Right kidney (tissue), 9 donors: ENCODE measurements at places on chromosomes 11 and 22.
A peak's percentile ranks its signal among the peaks of the same experiment; 100 is the strongest.

DNA sequence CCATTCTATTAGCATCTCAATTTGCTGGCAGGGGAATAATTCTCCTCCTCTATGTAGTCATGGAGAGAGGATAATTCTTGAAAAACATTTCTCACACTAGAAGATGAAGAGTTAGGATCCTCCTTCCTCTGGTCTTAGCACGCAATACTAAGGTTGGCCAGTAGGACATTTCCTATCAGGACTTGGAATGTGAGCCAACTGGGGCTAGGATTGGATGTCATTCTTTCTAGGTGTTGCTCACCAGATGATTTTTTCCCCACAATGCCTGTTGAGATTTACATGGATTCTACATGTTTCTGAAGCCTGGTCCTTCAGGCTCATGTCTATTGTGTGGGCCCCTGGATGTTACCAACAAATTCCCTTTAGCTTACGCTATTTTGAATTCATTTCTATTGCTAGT lies 28.0 kb downstream of the SLN start:
- no peak for DNase-seq

DNA sequence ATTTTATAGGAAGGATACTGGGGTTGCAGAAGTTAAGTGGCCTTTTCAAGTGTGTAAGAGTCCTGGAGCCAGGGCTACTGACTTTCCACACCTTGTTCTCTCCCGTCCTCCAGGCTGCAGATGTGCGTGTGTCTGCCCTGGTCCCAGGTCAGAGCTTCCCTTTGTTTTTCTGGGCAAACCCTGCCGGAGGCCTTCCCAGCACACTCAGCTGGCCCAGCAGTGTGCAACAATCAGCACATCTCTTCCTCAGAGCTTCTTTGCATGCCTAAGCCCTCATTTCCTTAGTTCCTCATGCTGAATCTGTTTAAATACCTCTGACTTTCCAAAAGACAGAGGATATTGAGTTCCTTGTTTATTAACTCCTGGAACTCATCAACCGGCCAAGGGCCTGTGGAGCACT lies 80.6 kb downstream of the KCNJ1 start:
- no peak for DNase-seq

- no peak for DNase-seq
Observed at GRCh38 chr11:101721270-101721669, 137.5 kb upstream of the TRPC6 start.

DNA sequence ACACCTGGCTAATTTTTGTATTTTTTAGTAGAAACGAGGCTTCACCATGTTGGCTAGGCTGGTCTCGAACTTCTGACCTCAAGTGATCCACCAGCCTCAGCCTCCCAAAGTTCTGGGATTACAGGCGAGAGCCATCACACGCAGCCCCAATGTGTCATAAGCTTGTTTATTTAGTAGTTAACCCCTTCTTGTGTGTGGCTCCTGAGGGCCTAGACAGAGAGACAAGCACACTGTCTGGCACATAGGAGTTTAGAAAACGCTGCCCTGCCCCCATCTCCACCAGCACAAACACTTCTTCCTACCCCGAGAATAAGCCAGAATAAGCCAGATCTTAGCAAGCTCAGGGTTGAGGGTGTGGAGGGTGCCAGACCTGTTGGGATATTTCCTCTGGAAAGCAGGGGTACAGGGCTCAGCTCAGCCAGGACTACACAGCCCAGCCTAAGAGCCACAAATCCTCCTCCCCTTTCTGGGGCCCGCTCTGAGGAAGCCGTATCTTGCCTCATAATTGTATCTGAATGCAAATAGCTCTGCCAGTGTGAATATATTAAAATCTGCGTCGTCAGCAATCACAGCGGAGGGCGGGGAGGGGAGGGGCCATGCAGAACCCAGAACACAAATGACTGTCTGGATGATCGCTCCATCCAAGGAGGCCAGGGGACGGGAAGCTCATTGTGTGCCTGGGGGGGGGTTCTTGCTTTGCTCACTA lies 247.3 kb downstream of the MN1 start:
- DNase-seq, result no peak

DNA sequence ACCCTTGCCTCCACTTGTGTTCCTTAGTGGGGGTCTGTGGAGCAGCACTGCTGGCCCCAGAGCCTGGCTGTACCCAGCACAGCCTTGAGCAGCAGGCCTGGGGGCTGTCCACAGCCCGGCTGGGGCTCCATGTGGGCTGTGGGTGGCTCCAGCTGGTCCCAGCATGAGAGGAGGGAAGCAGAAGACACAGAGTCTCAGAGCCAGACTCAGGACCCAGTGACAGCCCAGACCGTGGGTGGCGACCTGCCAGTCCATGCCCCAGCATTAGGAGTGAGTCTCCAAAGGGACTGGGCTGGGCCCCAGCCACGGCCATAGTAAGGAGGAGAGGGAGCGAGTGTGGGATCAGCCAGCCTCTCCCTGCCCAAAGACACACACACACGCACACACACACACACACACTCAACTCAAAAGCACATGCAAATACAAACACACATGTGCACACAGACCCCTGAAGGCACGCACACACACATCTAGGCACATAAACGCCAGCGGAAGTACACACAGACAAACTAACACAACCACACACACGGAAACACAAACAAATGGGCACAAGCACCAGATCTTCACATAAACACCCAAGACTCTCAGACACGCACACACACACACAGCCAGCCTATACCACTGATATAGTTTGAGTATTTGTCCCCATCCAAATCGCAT lies 16.7 kb upstream of the LRRC10B start:
- no peak for DNase-seq

GRCh38 chr22:48279461-48279756 lies 1517.0 kb downstream of the TBC1D22A start:
- DNase-seq, result no peak

GRCh38 chr22:19723983-19724827 lies 866 bp downstream of the GP1BB start:
- DNase-seq, result peak; percentile 53

DNA sequence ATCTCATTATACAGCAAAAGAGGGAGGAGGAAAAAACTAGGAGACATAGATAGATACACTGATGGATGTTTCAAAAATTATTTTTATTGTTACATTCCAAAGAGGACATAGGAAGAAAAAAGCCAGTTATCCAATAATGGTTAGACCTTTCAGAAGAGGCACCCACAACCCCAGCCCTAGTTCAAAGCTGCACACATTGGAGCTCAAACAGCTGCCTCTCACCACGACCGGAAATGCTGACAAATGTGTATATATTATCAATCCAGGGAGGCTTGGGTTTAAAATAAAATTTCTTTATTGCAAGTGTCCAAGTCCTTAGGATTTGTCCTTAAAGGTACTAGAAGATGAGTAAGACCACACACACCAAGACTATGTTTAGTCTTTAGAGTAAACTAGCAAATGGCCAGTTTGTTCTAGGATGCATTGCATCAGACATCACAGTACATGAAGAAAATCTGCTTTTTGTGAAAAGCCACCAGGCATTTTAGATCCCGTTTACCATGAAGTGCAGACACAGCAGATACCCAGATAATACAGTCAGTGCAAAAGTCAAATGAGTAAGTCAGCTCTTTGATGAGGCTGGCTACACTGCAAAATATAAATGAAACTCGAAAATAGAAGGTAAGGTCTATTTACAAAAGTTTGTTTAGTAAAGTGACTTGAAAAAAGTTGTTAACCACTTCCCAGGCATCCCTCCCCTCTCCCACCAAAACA lies 4.6 kb upstream of the ASCL3 start:
- no peak for DNase-seq

GRCh38 chr11:88552379-88553062 lies 215.0 kb upstream of the CTSC start:
- no peak for DNase-seq

- no peak for DNase-seq
Observed at GRCh38 chr11:102630598-102631448, 5.7 kb upstream of the MMP20 start.
